ENCODE measurements at places on chromosomes 5 and 9.

- no peak for DNase-seq
Observed at GRCh38 chr9:88536023-88536324, 996 bp downstream of the NXNL2 start.

DNA sequence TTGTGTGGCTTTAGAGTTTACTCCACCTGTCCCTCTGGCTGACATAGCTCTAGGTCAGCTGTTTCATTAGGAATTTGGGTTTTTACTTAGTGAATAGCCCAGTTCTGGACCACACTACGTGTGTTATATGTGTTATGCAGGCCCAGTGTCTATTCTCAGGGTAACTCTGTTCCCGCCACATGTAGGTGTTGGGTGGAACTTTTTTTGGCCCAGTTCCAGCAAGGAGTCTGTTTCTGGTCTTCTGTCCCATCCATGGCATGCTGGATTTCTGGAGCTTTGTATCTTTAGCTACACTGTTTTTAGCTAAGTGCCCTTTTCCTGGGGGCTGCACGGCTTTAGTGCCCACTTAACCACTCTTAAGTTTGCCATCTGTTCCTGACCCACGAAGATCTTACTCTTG, 15.5 kb downstream of the RMI1 start:
- no peak for DNase-seq

DNA sequence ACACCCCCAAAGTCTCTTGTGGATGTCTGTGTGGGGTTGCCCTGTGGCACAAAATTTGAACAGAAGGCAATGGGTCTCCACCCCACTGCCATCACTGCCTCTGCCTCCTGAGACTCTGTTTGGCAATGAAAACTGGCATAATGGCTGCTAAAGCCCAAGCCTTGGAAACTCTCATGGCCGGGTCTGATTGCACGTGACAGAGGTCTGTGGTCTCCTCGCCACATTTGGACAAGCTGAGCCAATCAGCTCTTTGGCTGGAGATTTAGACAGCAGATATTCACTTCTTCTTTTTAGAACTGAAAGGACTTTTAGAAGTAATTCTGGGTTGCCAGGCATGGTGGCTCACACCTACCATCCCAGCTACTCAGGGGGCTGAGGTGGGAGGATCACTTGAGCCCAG, 5.5 kb downstream of the GGTA1 start:
- no peak for DNase-seq

- DNase-seq: no peak
Observed at GRCh38 chr9:89808076-89808755, 203.4 kb downstream of the GADD45G start.

Data from amniotic stem cell (primary cell).